ENCODE measurements at places on chromosomes 16 and 17.

DNA sequence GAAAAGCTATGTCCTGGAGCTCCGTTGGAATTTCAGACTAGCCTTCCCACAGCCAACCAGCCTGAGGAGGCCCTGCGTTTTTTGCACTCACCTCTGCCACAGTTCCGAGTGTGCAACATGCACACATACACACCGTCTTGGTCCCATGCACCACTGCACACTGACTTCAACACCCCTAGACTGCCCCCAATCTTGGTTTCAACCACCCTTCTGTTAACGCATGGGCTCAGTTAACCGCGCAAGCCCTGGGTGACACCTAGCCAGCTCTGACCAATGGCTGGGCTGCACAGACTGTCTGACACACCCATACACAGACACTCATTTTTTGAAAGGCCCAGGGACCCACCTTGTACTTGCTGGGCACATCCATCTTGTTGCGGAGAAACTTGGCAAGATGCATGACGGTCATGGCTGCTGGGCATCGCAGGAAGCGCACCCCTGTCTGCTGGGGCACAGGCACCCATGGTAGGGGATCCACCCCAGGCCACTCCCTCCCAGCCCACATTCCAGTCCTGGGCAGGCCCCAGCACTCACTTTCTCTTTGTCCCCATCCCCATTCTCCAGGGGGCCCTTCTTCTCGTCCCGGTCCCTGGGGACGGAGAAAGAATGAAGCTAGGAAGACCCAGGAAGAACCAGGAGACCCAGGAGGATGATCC, 8.0 kb downstream of the CISD3 start:
- no peak for DNase-seq

DNA sequence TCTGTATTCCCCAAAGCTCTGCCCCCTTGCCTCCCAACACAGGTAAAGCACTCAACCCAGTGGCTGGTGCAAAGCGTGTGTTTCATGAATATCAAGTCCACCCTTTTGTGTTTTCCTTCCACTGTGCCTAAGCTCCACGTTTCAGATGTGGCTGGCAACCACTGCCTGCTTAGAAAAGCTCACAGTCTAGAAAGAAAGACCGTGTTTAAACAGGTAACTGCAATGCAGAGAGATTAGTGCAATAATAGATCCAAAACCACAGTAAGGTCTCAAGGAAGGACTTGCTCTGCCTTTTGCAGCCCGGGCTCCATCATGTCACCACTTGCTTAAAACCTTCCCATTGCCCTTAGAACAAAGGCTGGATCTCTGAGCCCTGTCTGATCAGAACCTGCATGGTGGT, 240.2 kb upstream of the C16orf82 start:
- DNase-seq: no peak

DNA sequence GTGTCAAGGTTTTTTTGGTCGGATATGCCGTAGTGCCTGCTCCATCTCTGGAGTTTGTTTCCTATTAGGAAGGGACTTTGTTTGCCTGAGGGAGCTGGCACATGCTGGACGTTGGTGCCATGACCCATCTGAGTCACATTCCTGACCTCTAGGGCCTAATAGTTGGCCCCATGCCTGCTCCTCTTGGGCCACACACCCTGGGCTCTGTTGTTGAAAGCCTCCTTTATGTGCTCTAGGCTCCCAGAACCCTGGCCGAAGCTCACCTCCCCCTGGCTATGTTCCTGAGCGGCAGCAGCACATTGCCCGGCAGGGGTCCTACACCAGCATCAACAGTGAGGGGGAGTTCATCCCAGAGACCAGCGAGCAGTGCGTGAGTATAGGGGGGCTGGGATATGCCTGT, 18.4 kb downstream of the LIMD2 start:
- DNase-seq: no peak

DNA sequence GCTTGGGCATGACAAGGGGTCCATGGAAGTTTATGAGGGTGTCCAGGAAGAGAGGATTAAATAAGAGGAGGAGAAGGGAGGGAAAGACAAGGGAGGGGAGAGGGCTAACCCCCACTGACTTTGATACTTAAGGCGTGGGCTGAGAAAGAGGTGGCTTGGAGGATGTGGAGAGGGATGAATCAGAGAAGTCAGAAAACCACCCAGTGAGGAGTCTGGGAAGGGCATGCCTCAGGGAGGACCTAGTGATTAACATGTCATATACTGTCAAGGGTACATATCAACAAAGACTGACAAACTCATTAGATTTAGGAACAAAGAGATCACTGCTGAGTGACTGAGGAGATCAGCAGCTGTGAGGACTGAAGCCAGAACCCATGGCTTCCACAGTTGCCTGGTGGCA, 145.4 kb downstream of the IRX5 start:
- DNase-seq: no peak

GRCh38 chr17:56987283-56987834, 9.4 kb downstream of the SCPEP1 start:
- DNase-seq: no peak

- DNase-seq: no peak
These were observed 243.5 kb downstream of the FOXL1 start for GRCh38 chr16:86821895-86822294.

GRCh38 chr16:27254262-27254811, 14.2 kb downstream of the NSMCE1 start:
- DNase-seq: no peak

DNA sequence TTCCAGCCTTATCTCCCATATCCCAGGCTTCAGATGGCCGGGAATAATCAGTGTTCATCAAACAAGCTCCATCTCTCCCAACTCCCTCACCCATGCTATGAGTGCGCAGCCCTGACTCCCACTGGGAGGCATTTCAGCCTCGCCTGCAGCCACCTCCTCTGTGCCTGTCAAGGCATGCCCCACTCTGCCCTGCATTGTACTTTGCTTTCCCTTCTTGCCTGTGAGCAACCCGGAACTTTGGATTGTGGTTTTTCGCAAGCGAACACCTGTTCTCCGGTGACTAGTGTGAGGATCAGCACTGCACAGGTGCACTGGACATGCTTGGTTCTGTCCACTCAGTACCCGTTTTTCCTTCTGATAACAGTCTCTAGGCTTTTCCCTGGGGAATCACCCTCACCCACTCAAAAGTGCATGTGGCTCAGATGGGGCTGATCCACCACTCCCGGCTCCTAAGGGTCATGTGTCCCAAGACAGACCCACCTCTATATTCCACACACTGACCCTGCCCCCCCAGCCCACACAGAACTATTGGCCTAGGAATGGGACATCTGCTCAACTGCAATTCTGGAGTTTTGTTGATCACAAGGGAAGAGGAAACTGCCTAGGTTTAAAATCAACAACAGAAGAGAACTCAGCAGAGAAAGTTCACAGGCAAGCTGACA, 9.1 kb downstream of the CHST6 start:
- no peak for DNase-seq

DNA sequence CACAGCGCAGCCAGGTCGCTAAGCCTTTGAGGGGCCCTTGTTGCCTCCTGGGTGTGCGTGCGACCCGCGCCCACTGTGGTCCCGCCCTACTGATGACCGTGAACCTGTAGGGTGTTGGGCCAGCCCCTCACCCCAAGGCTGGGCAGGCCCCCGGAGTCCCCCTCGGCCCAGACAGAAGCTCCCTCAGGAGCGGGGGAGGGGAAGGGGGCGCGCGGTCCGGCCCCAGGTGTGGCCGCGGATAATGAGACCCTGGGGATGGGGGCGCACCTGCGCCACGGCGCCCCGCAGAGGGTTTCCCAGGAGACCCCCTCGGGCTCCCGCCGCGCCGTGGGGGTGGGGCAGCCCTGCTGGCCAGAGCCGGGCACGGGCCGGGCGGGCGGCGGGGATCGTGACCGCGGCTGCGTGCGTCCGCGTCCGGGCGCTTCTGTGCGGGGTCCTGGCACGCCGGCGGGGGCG, 358 bp upstream of the ARHGDIG start:
- DNase-seq: no peak

DNA sequence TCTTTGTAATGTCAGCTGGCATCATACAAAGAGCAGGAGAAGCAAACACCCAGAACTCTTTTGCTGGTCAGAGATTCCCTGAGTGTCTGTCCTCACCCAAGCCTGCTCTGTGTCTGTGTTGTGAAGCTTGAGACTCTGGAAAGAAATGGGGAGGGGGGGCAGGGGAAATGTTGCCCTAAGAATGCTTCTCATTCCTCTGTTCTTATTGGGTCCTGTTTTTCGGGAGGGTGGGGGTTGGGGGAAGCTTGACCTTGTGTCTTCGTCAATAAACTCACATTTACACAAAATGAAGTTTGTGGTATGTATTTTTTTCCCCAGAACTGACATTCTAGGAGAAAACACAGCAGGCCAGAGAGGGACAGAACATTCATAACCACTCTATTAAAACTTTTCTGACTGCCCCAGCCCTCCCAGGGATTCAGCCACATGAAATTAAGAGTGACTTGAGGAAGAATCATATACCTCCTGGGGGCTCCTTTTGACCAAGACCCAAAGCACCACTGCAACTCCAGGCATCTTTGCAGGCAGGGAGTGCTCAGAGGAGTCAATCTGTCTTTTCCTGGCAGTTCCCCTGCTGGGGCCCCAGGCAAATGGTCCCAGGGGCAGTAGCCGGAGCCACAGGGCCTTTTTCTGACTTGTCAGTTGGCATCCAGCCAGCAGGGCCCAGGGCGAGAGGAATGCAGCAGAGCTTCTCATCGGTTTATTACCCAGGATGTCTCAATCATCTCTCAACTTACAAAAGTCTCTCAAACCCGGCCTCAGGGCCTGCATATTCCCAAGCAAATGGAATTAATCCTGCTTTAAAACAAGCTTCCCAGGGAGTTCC, 5.1 kb upstream of the RASL10B start:
- DNase-seq: no peak

GRCh38 chr16:66365651-66366050, 840 bp upstream of the CDH5 start:
- no peak for DNase-seq

- peak; percentile 18 for DNase-seq
These were observed 102.2 kb downstream of the TRIM37 start for GRCh38 chr17:59004338-59005111.

GRCh38 chr17:75548813-75549212, 23.3 kb downstream of the LLGL2 start:
- no peak for DNase-seq

DNA sequence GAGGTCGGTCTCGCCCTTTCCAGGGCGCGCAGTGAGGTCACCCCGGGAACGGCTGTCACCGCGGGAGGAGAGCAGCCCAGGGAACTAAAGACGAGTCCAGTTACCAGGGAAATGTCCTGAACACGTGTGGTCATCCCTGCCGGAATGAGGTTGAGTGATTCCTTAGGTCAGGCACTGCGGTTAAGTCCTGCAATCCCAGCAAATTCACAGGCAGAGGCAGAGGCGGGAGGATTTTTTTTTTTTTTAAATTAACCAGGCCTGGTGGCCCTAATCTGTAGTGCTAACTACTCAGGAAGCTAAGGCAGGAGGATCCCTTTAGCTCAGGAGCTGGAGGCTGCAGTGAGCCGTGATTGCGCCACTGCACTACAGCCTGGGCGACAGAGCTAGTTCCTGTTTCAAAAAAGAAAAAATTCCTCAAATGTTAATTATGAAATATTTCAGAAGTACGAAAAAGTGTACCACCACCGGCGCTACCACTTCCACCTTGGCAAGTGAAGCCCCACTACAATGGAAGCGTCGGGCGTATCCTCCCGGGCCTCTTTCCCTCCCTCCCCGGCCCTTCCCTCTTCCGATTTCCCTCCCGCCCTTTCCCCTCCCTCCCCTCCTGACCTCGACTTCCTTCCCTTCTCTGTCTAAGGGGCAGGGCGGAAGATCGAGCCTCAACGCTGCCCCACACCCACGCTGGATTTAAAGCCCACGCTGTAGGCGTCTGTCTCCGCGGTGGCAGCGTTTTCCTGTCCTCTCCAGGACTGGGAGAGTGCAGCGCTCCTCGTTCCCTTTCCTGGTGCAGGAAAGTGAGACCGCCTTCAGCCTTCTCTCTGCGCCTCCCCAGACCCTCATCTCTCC, 27.3 kb downstream of the SLFN11 start:
- peak; percentile 68 for DNase-seq

GRCh38 chr17:75036643-75037268, 10.0 kb downstream of the ATP5PD start:
- DNase-seq: no peak

DNA sequence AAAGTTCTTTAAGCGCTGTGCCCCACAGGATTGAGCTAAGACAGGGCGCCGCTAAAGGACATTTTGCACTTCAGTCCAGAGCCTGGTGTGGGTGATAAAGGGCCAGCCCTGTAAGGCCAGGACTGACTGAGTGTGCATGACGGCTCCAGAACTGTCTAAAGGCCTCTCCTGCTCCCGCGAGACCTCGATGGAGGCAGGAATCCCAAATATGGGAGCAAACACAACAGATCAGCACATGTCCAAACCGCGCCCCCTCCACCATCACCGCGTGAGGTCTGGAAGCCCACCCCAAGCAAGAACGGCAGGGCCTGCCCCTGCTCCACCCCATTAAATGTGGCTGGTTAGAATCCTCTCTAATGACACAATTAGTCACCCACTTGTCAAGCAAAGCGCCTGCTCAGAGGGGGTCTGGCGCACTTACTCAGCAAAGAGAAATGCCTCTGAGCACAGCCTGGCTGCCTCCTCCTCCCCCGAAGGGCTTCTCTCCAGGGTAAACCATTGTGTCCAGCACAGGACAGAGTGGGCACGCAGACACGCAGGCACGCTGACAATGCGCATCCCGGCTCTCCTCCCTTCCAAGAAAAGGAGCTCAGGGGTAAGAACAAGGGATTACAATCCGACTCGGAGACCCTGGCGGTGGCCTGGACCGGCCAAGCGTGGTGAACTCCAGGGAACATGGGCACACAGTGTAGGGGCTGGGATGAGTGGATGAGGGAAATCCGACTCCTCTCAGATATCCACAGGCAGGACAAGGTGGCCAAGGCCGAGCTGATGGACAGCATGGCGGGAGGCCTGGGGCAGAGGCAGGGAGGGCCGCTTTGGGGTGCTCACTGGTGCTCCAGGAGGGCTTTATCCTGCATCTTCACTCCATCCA, 1.5 kb downstream of the MXRA7 start:
- no peak for DNase-seq

DNA sequence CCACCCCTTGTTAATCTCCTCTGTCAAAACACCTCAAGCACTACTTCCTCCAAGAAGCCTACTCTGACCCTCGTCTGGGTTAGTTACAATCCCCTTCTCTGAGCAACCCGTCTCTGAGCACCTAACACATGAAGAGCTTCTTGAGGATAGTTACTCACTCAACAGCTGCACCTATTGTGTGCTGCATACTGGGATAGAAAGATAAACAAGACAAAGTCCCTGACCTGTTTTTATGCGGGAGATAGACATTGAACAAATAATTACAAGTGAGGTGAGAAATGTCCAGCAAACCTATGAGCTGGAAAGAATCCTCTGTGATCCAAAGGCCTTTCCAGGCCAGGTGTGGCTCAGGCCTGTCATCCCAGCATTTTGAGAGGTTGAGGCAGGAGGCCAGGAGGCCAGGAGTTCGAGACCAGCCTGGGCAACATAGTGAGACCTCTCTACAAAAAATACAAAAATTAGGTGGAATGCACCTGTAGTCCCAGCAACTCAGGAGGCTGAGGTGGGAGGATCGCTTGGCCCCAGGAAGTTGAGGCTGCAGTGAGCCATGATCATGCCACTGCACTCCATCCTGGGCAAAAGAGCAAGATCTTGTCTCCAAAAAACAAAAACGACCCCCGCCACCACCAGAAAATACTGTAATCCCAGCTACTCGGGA, 5.5 kb upstream of the ZNF771 start:
- DNase-seq: no peak

Measured in GF-D8 (cell line).